ENCODE measurements at places on chromosomes 1 and 21. TPM values are rescaled to one million over a fixed set of nuclear protein-coding genes. Genes with fewer than 3 reads are reported as not detected.

DNA sequence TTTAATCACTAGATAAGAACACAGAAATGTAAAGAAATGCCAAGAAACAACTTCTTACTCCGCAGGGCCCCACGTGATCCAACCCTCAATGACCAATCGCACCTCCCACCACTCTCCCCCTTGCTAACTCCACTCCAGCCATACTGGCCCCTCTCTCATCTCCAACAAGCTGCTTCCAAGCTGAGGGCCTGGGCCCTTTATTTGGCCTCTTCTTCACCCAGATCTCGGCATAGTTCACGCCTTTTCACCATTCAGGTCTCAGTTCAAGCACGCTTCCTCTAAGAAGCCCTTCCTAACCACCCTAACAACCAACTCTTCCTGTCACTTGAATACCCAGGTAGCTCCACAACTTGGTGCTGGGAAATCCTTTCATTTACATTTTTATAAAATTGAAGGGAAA lies 110.7 kb downstream of the TGFBR3 start:
- H3K4me1 ChIP-seq = no peaks in the 10 kb centered on the region
- DNase-seq = no peak

- H3K36me3 ChIP-seq = no peaks in the 10 kb centered on the region
- no peaks in the 10 kb centered on the region for H3K4me1 ChIP-seq
- H3K27me3 ChIP-seq = no peaks in the 10 kb centered on the region
- H3K27ac ChIP-seq = no peak overlapping the region
- no peak for DNase-seq
Observed at GRCh38 chr21:45948576-45949141, 32.9 kb upstream of the COL6A1 start.

- H3K4me1 ChIP-seq = no peaks in the 10 kb centered on the region
- H3K27me3 ChIP-seq = no peaks in the 10 kb centered on the region
- H3K4me3 ChIP-seq = no peak overlapping the region
Observed at GRCh38 chr21:33839167-33839716, 76.4 kb downstream of the ATP5PO start.

DNA sequence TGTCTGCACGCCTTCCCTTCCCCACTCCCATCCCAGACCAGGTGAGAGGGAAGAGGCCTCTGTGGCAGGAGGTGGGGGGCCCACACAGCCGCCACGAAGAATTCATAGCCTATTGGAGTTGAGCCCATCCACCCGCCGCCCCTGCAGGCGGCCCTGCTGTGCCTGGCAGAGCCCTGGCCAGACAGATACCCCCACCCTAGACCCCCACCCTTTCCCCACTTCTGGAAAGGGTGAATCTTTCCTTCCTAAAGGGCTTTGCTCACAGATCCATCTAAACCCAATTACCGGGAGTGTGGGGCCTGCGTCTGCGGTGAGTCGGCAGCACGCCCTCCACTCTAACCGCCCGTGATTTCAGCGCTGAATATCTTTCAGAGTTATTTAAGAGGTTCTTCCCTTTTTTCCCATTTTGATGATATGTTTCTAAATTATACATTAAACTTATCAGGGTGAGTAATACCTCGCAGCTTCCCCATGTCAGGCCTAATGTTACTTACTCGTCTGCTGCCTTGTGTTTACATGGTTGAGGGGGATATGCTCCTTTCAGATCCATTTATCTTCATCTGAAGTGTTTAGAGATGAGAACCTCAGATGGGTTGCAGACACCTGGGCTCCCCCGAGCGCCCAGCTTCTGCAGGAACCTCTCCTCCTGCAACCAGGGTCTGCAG lies 183.9 kb upstream of the VAMP3 start:
- no peaks in the 10 kb centered on the region for H3K4me1 ChIP-seq
- H3K27ac ChIP-seq = no peak overlapping the region
- H3K4me3 ChIP-seq = no peak overlapping the region
- no peaks in the 10 kb centered on the region for H3K36me3 ChIP-seq
- no peak for DNase-seq

DNA sequence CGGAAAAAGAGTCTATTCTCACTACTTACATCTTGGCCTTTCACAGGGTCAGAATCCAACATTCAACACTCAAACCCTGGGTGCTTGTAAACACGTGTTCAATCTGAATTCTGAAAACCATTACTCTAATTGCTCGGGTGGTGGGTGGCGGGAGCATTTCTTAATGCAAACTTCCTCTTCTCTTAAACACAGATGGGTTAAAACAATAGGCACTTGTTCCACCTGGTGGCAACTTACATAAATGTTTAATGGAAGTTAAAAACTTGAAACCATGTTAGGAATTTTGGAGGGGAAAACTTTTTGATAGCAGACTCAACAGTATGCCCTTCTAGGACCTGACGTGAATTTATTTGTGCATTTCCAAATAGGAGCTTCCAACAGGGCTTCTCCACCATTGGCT lies 23.4 kb upstream of the TDRD10 start:
- H3K27me3 ChIP-seq = no peaks in the 10 kb centered on the region
- H3K27ac ChIP-seq = no peak overlapping the region
- no peaks in the 10 kb centered on the region for H3K4me1 ChIP-seq
- no peak for DNase-seq
- no peak overlapping the region for H3K4me3 ChIP-seq

GRCh38 chr1:46549697-46550681 lies 1.5 kb downstream of the KNCN start:
- DNase-seq = no peak
- no peak overlapping the region for H3K27ac ChIP-seq
- no peaks in the 10 kb centered on the region for H3K36me3 ChIP-seq
- H3K4me3 ChIP-seq = no peak overlapping the region
- H3K27me3 ChIP-seq = peaks cover 17% of the 10 kb centered on the region
- peaks cover 15% of the 10 kb centered on the region for H3K4me1 ChIP-seq

DNA sequence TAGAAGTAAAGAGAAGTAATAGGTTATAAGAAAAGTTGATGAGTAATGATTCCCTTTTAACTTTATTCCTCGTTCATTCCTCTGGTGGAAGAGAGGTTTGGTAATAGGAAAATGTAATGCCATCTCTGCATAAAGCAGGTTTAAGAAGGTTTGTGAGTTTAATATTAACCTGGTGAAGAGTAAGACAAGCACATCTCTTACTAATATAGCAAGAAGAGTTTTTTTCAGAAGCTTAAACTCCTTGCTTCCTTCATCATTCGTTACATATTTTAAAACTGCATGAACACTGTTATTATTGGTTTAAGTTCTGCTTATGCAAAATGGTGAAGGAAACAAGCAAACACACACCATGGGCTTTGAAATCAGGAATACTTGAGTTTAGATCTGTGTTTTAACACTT lies 9.2 kb upstream of the PLA2G4A start:
- no peak overlapping the region for H3K4me3 ChIP-seq
- no peak overlapping the region for H3K27ac ChIP-seq
- no peak for DNase-seq
- H3K4me1 ChIP-seq = no peaks in the 10 kb centered on the region

DNA sequence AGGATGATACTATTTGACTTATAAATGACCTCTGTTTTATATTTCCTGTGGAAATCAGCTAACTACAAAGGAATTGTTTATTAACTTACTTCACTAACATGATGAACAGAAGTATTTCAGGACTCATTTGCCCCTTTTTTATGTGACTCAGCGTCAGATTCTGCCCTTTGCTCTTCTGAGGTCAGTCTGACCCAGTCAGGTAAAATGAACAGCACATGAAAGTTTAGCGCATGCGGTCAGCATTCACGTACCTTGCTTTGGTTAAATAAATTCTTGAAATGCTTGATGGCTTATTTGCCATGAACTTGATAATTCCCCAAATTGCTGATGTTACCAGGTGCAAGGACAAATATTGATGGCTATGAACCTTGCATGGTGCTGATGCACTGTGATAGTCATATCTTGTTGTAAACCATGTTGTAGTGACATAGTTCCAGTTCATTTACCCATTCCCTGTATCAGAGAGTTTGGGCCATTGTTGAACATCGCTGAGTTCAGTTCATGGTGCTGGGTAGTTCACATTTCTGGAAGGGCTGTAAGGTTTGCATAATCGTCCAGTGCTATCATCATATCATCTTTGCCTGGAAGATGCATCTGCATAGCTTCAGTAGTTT lies 133.4 kb downstream of the NFIA start:
- H3K27me3 ChIP-seq = no peaks in the 10 kb centered on the region
- no peak for DNase-seq
- no peak overlapping the region for H3K27ac ChIP-seq
- H3K36me3 ChIP-seq = no peaks in the 10 kb centered on the region
- H3K4me3 ChIP-seq = no peak overlapping the region

DNA sequence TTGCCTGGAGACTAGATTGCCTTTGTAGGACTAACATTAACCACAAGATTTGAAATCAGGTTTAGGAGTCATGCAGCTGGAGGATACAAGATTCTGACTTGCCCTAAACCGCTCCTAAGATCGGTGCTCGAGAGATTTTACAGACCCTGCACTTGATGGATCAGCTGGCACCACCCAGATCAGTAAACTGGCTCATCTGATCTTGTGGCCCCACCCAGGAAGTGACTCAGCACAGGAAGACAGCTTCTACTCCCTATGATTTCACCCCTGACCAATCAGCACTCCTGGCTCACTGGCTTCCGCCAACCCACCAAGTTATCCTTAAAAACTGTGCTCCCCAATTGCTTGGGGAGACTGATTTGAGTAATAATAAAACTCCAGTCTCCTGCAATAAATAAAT lies 876 bp upstream of the CATSPERE start:
- no peak for DNase-seq
- peaks cover 8% of the 10 kb centered on the region for H3K4me1 ChIP-seq
- H3K27ac ChIP-seq = no peak overlapping the region
- no peaks in the 10 kb centered on the region for H3K27me3 ChIP-seq
- H3K36me3 ChIP-seq = no peaks in the 10 kb centered on the region

DNA sequence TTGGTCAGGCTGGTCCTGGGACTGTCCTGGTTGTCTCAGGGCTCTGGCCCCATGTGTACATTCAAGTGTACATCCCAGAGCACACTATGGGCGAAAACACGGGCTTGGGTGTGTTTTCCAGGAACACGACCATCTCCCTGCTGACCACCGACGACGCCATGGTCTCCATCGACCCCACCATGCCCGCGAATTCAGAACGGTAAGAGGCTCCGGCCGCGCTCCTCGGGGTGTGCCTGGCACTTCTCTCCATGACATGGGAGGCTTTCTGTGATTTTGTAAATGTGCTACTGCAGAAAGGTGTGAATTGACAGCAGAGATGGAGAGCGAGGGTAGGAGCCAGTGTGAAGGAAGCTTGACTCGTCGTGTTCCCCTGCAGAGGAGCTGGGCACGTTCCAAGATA lies 34.4 kb downstream of the PDE9A start:
- peaks cover 29% of the 10 kb centered on the region for H3K36me3 ChIP-seq
- H3K4me1 ChIP-seq = no peaks in the 10 kb centered on the region
- H3K27ac ChIP-seq = no peak overlapping the region
- H3K4me3 ChIP-seq = no peak overlapping the region
- DNase-seq = no peak
- no peaks in the 10 kb centered on the region for H3K27me3 ChIP-seq

GRCh38 chr1:200384818-200385390 lies 24.9 kb downstream of the ZNF281 start:
- H3K4me1 ChIP-seq = peaks cover 9% of the 10 kb centered on the region
- H3K4me3 ChIP-seq = no peak overlapping the region
- H3K36me3 ChIP-seq = no peaks in the 10 kb centered on the region
- no peak overlapping the region for H3K27ac ChIP-seq

GRCh38 chr21:44519346-44520325 lies 20.4 kb downstream of the KRTAP10-1 start:
- H3K27ac ChIP-seq = no peak overlapping the region
- no peak for DNase-seq
- H3K27me3 ChIP-seq = no peaks in the 10 kb centered on the region
- H3K36me3 ChIP-seq = no peaks in the 10 kb centered on the region
- H3K4me1 ChIP-seq = no peaks in the 10 kb centered on the region

- peak within 1 kb of the TSS; percentile 96 for H3K4me3 ChIP-seq
- H3K36me3 ChIP-seq = no peaks in the 10 kb centered on the region
- no peak for DNase-seq
- H3K4me1 ChIP-seq = peaks cover 7% of the 10 kb centered on the region
Observed at GRCh38 chr21:41167348-41168342, at the start of gene BACE2. Gene BACE2 (plus strand): TSS chr21:41168160. CDS start chr21:41168264, 104 bp downstream.

DNA sequence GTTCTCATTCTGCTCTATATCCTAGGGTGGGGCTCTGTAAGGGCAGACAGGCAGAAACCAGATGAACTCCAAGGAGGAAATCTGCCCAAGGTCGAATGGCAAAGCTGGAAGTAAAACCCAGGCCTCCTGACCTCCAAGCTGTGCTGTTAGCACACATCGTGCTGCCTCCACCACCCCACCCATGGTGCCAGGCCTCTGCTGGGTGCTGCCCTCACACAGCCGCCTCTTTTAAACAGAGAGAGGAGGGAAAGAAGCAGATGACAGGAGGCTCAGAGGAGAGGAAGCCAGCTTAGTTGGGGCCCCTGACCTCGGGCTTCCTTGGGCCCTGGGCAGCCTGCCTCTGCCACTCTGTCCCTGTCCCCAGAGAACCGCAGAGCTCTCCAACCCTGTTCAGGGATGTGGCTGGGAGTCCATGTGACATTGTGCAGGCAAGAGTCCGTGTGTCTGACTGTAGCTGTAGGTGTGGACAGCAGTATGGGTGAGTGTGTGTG lies 1.1 kb downstream of the SYNC start:
- H3K4me1 ChIP-seq = peaks cover 15% of the 10 kb centered on the region
- peaks cover 5% of the 10 kb centered on the region for H3K27me3 ChIP-seq
- no peaks in the 10 kb centered on the region for H3K36me3 ChIP-seq
- no peak for DNase-seq
- H3K27ac ChIP-seq = no peak overlapping the region

- peaks cover 4% of the 10 kb centered on the region for H3K4me1 ChIP-seq
- H3K27ac ChIP-seq = no peak overlapping the region
- no peak overlapping the region for H3K4me3 ChIP-seq
- no peaks in the 10 kb centered on the region for H3K27me3 ChIP-seq
Observed at GRCh38 chr1:204616641-204617040, 68.9 kb downstream of the LRRN2 start.

DNA sequence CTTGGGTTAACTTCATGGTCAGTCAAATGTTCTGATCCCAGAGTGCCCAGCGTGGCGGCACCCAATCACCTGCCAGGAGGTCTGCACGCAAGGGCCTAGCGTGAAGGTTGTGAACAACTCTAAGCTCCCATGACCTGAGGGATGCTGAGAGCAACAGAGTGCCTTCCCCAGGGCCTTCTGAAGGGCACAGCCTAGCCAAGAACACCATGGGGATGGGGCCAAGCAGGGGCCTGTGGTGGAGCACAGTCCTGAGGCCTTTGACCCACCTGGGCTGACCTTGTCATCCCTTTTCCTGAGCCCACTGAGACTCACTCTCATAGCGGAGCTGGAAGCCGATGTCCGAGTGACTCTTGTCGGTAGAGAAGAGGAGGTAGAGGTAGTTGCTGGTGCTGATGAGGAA lies 138.8 kb upstream of the HMGB4 start:
- no peak overlapping the region for H3K4me3 ChIP-seq
- no peaks in the 10 kb centered on the region for H3K27me3 ChIP-seq
- DNase-seq = no peak
- H3K4me1 ChIP-seq = no peaks in the 10 kb centered on the region
- no peak overlapping the region for H3K27ac ChIP-seq
- peaks cover 12% of the 10 kb centered on the region for H3K36me3 ChIP-seq

GRCh38 chr1:233406994-233407631 lies 79.6 kb downstream of the MAP3K21 start:
- H3K4me3 ChIP-seq = no peak overlapping the region
- no peak overlapping the region for H3K27ac ChIP-seq
- H3K4me1 ChIP-seq = no peaks in the 10 kb centered on the region
- no peak for DNase-seq

The KPRP gene
- total RNA-seq = not detected

The OPRD1 gene
- 3.3 TPM for total RNA-seq

The PLA2G2C gene
- not detected for total RNA-seq

The CACHD1 gene
- 44.7 TPM for total RNA-seq

The FMO5 gene
- 0.34 TPM for total RNA-seq

The COPA gene
- total RNA-seq = 115 TPM

The SPATA21 gene
- total RNA-seq = not detected

The KLF17 gene
- total RNA-seq = not detected

The DENND4B gene
- 61.1 TPM for total RNA-seq

The TRAF3IP3 gene
- not detected for total RNA-seq

The RNU1-2 gene
- 1,303 TPM for total RNA-seq

The MTMR11 gene
- 4.8 TPM for total RNA-seq

The CYP4Z1 gene
- total RNA-seq = not detected

The OR2L2 gene
- total RNA-seq = 0.10 TPM

The GPR25 gene
- not detected for total RNA-seq
